Pancreas (tissue), 10 donors: ENCODE measurements at places on chromosomes 1 and 21. TPM values are rescaled to one million over a fixed set of nuclear protein-coding genes. Genes with fewer than 3 reads are reported as not detected.

Gene PLPP3
- 14.6 TPM for total RNA-seq

Gene CD34
- 11.9 TPM for total RNA-seq

Gene TFF2
- total RNA-seq: 1.7 TPM

Gene LRIF1
- 4.1 TPM for total RNA-seq

Gene ITGB2
- 88.0 TPM for total RNA-seq

Gene NPHS2
- total RNA-seq: not detected

Gene GUCA2B
- 0.38 TPM for total RNA-seq

DNA sequence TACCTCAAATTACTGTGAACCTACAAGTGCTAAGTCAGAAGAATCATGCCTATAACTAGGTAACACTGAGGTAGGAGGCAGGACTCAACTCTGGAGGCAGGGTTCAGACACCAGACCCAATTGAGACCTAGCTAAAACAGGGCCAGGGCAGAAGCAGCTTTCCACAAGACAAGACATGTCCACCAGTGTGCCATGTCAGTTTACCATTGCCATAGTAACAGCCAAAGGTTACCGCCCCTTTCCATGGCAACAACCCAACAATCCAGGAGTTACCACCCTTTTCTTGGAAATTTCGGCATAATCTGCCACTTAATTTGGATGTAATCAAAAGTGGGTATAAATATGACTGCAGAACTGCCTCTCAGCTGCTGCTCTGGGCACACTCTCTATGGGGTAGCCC, 432.3 kb downstream of the DPYD start:
- no peak overlapping the region for H3K27ac ChIP-seq
- peaks cover 3% of the 10 kb centered on the region for H3K4me1 ChIP-seq
- DNase-seq: no peak

GRCh38 chr1:246595146-246595545, 28.9 kb downstream of the CNST start:
- peaks cover 4% of the 10 kb centered on the region for H3K36me3 ChIP-seq
- no peak overlapping the region for H3K27ac ChIP-seq
- H3K4me1 ChIP-seq: no peaks in the 10 kb centered on the region
- H3K27me3 ChIP-seq: no peaks in the 10 kb centered on the region
- no peak overlapping the region for H3K4me3 ChIP-seq
- DNase-seq: no peak

- H3K4me3 ChIP-seq: no peak overlapping the region
- no peaks in the 10 kb centered on the region for H3K36me3 ChIP-seq
- no peak overlapping the region for H3K27ac ChIP-seq
- H3K27me3 ChIP-seq: no peaks in the 10 kb centered on the region
- no peaks in the 10 kb centered on the region for H3K4me1 ChIP-seq
- no peak for DNase-seq
Measured at GRCh38 chr21:46213620-46214286, 14.8 kb downstream of the LSS start.

DNA sequence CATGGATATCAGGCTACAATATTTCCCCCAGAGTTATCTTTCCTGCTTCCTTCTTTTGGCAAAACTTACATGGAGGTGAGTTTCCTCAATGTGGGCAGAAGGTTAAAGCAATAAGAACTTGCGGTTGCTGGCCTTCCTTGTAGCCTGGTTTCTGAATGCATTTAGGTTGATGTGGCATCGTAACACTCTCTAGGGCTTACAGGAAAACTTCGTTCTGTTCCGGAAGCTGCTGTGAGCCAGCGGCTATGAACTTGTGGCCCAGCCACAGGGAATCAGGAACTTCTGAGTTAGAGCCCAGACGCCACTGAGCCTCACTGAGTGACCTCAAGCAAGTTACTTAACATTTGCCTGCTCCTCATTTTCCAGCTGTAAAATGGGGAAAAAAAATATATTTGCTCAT, 623.4 kb upstream of the ADAMTS5 start:
- no peaks in the 10 kb centered on the region for H3K36me3 ChIP-seq
- H3K4me3 ChIP-seq: no peak overlapping the region
- H3K4me1 ChIP-seq: no peaks in the 10 kb centered on the region

- H3K4me1 ChIP-seq: no peaks in the 10 kb centered on the region
- H3K36me3 ChIP-seq: no peaks in the 10 kb centered on the region
- H3K27ac ChIP-seq: no peak overlapping the region
- H3K27me3 ChIP-seq: no peaks in the 10 kb centered on the region
- DNase-seq: no peak
Measured at GRCh38 chr1:29690156-29690555, 453.8 kb downstream of the PTPRU start.

- H3K27me3 ChIP-seq: no peaks in the 10 kb centered on the region
- H3K4me1 ChIP-seq: peaks cover 15% of the 10 kb centered on the region
- no peak overlapping the region for H3K4me3 ChIP-seq
- DNase-seq: no peak
Measured at GRCh38 chr1:150006881-150007421, 3.6 kb downstream of the OTUD7B start.

DNA sequence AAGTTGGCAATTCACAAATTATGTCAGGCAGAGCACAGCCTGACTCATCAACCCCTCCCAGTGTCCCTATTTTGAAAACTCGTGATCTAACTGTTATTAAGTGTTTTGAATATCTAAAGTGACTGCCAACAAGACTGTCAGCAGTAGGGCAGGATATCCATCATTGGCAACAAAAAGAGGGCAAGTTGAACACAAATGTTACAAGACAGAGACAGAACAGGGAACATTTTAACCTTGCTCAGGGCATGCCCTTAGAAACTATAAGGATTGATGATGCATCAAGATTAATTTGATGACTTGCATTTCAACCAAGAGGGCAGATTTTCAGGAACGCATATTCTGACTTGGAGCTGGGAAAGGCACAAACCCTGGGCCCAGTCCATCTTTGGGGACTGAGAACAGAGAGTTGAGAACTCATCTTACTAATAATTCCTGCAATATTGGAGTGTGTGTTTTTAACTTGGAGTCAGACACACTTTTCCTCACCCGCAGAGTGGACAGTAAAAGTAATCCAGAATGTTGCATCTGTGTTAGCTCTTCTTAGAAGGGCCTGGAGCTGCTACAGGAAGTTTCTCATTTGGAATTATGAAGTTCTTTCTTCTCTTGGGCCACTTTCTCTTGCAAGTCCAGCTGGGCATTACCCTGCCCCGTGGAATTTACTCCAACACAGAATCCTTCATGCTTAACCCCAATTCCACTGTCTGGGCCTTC, 317.2 kb downstream of the LTN1 start:
- no peak overlapping the region for H3K27ac ChIP-seq
- no peak for DNase-seq
- H3K4me3 ChIP-seq: no peak overlapping the region
- H3K4me1 ChIP-seq: no peaks in the 10 kb centered on the region
- no peaks in the 10 kb centered on the region for H3K36me3 ChIP-seq

- H3K4me3 ChIP-seq: no peak overlapping the region
- peaks cover 5% of the 10 kb centered on the region for H3K4me1 ChIP-seq
- no peaks in the 10 kb centered on the region for H3K27me3 ChIP-seq
- no peak overlapping the region for H3K27ac ChIP-seq
- no peaks in the 10 kb centered on the region for H3K36me3 ChIP-seq
- DNase-seq: no peak
Measured at GRCh38 chr1:162010175-162010506, 13.5 kb downstream of the OLFML2B start.

DNA sequence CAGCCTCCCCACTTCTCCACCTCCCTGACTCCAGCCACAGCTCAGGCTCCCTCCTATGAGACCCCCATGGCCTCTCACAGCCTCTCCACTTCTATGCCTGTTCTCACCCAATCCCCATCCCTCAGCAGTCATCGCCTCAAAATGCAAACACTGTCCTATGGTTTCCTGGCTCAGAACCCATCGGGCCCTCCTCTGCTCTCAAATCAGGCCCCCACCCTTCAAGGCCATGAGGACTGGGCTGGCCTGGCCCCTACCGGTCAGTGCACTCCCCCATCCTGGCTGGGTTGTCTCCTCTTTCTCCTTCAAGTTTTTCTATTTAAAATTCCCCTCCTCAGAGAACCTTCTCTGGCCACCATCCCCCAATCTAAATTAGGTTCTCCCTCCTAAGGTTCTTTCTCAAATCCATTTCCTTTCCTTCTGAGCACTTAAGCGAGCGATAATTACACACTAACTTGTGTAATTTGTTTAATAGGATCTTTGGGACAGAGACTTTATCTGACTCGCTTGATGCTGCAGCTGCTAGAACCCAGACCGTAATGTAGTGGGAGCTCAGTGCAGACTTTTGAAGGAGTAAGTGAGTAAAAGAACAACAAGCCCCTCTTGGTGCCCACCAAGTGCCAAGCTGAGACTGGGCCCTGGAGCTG, 347.2 kb downstream of the MATN1 start:
- no peak for DNase-seq
- H3K4me1 ChIP-seq: no peaks in the 10 kb centered on the region
- no peaks in the 10 kb centered on the region for H3K36me3 ChIP-seq
- H3K27ac ChIP-seq: no peak overlapping the region

DNA sequence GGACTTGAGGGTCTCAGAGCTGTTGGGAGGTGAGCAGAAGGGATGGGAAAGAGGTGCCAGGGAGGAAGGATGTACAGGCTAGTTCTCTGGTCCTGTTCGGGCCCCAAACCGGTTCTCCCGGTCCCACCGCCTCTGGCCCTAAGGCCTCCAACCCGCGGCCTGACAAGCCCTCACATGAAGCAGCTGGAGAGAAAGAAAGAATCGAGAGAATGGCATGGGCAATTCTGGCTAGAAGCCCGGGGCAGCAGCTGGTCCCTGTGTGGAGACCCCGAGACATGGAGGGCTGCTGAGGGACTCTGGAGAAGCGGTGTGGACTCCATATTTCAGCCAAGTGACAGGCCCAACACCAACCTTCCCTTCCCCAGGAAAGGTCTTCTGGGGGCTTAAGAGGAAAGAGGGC, 730 bp downstream of the CDC42SE1 start:
- H3K27ac ChIP-seq: peak overlapping the region; percentile 92
- no peaks in the 10 kb centered on the region for H3K36me3 ChIP-seq
- H3K4me1 ChIP-seq: peaks cover 13% of the 10 kb centered on the region
- peak; percentile 69 for DNase-seq
- peak overlapping the region; percentile 65 for H3K4me3 ChIP-seq
- H3K27me3 ChIP-seq: no peaks in the 10 kb centered on the region

- no peaks in the 10 kb centered on the region for H3K27me3 ChIP-seq
- peaks cover 6% of the 10 kb centered on the region for H3K4me1 ChIP-seq
Measured at GRCh38 chr1:32361674-32362473, 411 bp downstream of the FAM229A start.
